ENCODE measurements at places on chromosomes 2 and 18.

DNA sequence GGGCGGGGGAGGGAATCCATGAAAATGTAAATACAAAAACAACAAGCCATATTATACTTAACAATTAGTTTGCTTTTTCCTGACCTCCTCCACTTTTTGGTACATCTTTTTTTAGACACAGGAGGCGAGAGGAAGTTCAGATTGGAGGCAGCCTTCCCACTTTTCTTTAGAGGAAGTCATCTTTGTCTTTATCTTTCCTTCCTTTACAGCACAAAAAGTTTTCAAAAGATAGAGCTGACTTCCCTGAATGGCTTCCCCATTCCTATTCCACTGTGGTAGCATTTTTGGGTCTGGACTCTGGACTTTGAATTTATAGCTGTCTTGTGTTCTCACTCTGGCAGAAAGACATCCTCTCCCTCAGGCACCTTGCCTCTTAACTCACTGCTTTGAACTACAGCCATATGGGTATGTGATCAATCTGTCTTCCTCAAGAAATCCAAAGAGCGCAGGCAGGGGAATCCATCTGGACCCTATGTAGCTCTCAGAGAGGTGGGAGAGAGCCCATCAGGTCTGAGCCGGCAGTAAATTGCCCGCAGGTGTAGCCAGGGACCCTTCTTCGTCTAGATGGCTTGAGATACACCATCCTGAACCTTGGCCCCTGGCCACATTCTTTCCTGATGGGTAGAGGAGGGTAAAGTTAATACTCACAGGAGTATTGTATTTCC is 101.9 kb downstream of the AQP4 start:
- DNase-seq, result no peak

DNA sequence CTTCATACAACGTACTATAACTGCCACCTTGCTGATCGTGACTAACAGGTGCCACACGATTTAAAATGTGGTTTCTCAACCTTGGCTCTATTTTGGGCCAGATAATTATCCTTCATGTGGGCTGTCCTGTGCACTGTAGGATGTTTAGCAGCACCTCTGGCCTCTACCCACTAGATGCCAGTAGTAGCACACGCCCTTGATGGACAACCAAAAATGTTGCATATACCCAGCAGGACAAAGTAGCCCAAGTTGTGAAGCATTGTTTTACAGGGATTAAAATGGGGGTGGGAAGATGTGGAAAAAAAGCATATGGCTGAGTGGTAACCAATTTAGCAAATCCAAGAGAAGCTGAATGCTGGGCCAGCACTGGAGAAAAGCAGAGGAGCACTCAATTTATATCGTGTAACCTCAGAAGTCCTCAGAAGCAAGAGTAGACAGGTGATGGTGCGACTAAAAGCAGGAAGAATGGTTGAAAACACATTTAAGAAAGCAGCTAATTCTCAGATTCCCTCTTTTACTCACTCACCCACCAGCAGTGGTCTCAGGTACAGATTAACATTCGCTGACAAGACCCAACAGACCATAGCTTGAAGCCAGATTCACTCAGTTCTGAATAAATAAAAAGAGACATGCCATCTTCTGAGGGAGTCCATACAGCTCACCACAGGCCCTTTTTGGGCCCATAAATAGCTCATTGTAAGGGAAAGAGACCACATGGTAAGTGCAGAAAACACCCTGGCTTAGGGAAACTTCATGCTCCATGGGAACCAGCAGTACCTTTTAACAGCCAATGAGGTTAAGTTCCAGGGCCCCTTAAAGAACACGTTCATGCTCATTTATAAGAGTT is 50.6 kb downstream of the RAPH1 start:
- peak; percentile 30 for DNase-seq

DNA sequence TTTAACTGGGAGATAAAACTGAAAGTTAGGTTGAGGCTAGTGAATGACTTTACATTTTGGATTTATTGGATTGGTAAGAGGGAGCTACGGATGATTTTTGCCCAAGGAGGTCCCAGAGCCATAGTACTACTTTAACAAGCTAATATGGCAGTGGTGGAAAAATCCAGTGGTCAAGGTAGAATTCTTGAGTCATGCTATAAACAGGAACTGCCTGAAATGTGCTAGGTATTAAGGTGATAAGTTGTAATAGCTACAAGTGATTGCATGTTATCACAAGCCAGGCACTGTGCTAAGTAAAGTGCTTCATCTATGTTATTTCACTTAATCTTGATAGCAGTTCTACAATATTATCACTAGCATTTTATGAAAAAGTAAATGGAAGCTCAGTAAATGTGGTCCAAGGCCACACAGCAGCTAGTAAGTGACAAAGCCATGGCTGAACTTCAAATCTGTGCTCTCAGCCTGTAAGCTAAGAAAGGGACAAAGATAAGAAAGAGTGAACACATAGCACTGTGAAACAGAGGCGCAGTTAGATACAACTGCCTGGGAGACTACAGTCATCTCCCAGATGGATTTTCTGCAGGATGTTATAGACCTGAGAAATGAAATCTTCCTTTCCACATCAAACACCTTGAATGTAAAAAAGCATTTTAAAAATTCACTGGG is 469.6 kb downstream of the TGIF1 start:
- DNase-seq, result no peak

DNA sequence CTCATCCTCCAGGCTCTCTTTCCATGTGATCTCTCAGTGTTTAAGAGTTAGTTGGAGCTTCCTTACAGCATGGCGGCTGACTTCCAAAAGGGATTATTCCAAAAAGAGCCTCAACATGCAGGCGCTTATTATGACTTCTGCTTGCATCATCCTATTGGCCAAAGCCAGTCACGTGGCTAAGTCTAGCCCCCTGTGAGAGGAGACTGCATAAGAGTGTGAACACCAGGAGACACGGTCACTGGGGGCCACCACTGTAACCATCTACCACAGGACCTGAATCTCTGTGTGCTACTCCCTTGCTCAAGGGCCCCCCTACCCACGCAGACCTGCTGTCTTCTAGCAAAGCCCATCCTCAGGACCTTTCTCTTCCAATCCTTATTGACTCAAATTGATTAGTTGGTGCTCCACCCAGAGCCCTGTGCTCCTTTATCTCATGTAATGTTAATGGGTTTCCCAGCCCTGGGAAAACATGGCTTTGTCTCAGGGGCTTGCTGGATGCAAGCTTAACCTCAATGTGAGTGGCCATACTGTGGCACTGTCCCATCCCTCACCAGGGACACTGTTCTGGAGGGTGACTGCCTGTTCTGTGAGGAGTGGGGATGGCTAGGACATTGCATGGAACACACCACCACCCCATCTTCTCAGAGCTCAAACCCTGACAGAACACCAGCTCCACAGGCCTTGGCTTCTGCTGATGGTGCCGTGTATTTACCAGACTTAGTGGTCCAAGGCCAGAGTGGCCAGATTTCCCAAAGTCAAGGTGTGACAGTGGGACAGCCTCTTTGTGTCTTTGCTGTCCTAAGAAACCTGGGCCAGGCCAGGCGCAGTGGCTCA is 4.2 kb downstream of the IL1RN start:
- DNase-seq, result no peak

DNA sequence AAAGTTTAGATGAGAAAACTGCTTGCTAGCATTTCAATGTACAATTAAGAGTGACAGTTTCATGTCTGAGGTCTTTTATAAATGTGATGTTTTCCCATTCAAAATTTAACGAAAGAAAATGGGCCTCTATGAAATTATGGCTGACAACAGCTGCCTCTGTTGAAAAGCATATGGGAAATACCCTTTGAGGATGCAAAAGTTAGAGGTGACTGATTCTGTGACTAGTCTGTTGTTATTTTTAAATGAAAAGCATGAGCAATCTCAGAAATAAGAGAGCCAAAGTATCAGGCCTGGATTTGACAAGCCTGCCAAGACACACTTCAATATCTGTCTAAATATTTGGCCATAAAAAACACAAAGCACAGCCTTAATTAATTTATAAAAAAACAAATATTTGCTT is 580.8 kb downstream of the ERBB4 start:
- no peak for DNase-seq

DNA sequence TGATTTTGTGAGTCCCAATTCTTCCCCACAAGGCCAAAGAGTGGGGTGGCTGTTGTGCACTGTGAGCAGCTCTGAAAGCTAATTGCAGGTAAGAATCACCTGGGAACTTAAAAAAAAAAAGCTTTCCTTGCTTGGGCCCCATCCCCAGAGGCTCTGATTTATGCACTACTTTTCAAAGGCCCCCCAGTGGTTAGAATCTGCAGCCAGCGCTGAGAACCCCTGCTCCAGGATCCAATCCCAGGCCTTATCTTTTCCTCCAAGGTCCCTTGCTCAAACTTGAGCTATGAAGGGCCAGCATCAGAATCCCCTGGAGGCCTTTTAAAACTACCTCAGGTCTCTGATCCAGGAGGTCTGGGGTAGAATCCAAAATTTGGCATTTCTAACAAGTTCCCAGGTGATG is 156.8 kb downstream of the UXS1 start:
- no peak for DNase-seq

DNA sequence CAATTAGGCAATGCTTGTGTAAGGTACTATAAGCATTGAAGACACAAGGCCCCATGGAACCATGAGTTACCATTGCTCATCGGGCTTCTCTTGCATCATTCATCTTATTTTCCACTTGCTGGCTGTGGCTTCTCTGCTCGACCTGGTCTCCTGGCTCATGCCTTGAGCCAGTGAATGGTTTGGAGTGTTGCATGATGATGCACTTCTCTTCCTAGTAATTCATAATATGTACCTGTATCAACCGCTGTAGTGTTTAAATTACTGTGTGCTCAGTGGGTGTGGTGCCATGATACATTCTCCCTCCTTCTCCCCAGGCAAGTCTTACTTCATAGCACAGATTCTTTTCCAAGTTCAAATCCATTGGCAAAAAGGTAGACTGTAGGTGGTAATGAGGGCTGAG is 66.8 kb downstream of the ABCA12 start:
- DNase-seq, result no peak

DNA sequence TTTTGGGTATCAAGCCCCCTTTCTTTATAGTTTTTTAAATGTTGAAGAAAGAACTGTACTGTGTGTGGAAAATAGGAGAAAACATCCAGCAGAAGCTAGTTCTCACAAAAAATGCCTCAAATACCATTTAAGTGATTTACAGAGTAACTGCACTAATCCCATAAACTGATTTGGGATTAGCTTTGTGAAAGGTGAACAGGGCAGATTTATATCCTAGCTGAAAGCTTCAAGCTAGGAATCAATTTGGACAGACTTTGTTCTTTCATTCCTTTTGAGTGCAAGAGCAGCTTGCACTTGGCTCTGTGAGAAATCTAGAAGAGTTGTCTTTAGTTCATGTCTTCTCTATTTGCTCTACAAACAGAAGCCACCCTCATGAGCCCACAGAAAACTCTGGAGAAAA is 183.9 kb upstream of the VRK2 start:
- no peak for DNase-seq

- no peak for DNase-seq
Measured at GRCh38 chr18:23812546-23813440, 123.5 kb downstream of the LAMA3 start.

DNA sequence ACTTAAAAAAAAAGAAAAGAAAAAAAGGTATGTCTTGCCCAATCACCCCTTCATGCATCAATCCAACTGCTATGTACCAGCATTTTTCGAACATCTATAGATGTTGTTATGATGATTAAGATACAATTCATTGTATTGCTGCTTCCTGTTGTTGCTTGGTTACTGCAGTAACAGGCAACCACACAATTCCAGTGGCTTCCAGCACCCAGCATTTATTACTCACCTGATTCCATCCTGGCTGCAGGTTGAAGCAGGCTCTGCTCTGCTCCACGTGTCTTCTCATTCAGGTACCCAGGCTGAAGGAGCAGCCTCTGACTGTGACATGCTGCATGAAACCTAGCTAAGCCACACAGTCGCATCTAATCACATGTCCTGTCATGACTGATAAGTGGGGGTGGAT is 196.9 kb downstream of the INO80D start:
- no peak for DNase-seq

DNA sequence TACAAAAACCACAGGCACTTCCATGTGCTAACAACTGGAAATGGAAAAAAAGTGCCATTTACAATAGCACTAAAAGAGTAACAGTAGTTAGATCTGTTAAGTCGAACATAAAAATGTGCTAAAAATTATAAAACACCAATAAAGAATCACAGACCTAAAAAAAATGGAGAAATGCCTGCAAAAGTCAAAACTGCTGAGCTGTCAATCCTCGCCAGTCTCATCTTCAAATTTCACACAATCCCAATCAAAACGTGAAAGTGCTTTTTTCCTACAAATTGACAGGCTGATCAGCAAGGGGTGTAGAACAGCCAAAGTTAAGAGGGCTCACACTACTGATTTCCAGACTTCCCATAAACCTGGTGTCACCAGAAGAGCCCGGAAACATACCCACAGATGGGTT is 53.2 kb downstream of the ANO7 start:
- no peak for DNase-seq

DNA sequence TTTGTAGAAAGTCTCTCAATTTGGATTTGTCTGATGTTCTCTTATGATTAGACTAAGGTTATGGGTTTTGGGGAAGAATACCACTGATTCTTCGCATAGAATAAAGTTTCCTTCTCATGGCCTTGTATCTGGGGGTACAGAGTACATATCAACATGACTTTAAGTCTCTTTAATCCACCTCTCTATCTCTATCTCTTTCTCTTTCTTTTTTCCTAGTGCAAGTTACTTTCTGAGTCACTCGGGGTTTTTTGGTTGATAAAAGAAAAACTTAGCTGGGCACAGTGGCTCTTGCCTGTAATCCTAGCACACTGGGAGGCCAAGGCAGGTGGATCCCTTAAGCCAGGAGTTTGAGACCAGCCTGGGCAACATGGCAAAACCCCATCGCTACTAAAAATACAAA is 100.1 kb upstream of the MAP4K3 start:
- DNase-seq, result no peak

GRCh38 chr2:30628341-30628740 is 178.9 kb downstream of the CAPN13 start:
- no peak for DNase-seq

- no peak for DNase-seq
Measured at GRCh38 chr2:99827296-99827999, 314.9 kb downstream of the AFF3 start.

DNA sequence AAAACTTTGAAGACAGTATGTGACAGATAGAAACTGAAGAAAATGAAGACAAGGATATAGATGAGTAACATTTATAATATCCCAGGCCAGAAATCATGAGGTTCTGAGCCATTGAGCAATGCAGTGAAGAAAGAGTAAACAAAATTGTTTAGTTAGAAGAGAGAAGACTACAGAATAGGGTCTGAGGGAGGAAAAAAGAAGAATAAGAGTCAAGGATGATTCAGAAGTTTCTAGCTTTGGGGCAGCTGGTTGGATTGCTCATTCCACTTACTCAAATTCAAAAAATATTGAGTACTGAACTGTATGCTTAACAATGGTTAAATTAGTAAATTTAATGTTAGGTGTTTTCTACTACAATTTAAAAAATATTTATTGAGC is 155.0 kb upstream of the OTX1 start:
- no peak for DNase-seq

DNA sequence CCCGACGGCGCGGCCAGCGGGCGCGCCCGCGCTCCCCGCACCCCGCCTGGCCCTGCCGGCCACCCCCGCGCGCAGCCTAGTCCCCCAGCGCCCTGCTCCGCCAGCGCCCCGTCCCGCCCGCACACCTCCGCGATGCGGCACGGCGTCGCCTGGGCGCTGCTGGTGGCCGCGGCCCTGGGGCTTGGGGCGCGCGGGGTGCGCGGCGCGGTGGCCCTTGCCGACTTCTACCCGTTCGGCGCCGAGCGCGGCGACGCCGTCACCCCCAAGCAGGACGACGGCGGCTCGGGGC is 232 bp downstream of the SNED1 start:
- DNase-seq, result no peak

Data from stimulated activated CD4-positive, alpha-beta T cell treated with anti-CD3 and anti-CD28 coated beads, Interleukin-2, amount 100 ng/mL, for 24 hours (primary cell).